CD4-positive, CD25-positive, alpha-beta regulatory T cell (primary cell): ENCODE measurements at places on chromosomes 4 and X. TPM values are rescaled to one million over a fixed set of nuclear protein-coding genes. Genes with fewer than 3 reads are reported as not detected.

The RBM46 gene
- polyA plus RNA-seq = not detected

The HTRA3 gene
- not detected for polyA plus RNA-seq

The HOPX gene
- polyA plus RNA-seq = 1.4 TPM

The ENPEP gene
- not detected for polyA plus RNA-seq

The XAGE2 gene
- polyA plus RNA-seq = not detected

The TEC gene
- polyA plus RNA-seq = 0.17 TPM

The GPR50 gene
- not detected for polyA plus RNA-seq

The ETDB gene
- polyA plus RNA-seq = not detected

The PAGE2 gene
- polyA plus RNA-seq = not detected

The TCEAL7 gene
- polyA plus RNA-seq = not detected

The CPLX1 gene
- not detected for polyA plus RNA-seq

The TIGD2 gene
- 7.4 TPM for polyA plus RNA-seq

The VSIG4 gene
- polyA plus RNA-seq = not detected

The TRIM75 gene
- polyA plus RNA-seq = not detected

The RAB33A gene
- 29.0 TPM for polyA plus RNA-seq

The MAP7D2 gene
- 0.30 TPM for polyA plus RNA-seq

The SUPT20HL2 gene
- polyA plus RNA-seq = not detected

The SMIM10 gene
- not detected for polyA plus RNA-seq

The PRDM5 gene
- 0.11 TPM for polyA plus RNA-seq

The TCP11X2 gene
- polyA plus RNA-seq = not detected

The CXCL8 gene
- 0.14 TPM for polyA plus RNA-seq

The UBL4A gene
- 51.8 TPM for polyA plus RNA-seq

The ESX1 gene
- polyA plus RNA-seq = not detected

The HERC5 gene
- 27.1 TPM for polyA plus RNA-seq

The PDGFRA gene
- not detected for polyA plus RNA-seq

The TMEM175 gene
- 14.6 TPM for polyA plus RNA-seq
